Amygdala (tissue), 56 donors: ENCODE measurements at places on chromosomes 11 and 22.

DNA sequence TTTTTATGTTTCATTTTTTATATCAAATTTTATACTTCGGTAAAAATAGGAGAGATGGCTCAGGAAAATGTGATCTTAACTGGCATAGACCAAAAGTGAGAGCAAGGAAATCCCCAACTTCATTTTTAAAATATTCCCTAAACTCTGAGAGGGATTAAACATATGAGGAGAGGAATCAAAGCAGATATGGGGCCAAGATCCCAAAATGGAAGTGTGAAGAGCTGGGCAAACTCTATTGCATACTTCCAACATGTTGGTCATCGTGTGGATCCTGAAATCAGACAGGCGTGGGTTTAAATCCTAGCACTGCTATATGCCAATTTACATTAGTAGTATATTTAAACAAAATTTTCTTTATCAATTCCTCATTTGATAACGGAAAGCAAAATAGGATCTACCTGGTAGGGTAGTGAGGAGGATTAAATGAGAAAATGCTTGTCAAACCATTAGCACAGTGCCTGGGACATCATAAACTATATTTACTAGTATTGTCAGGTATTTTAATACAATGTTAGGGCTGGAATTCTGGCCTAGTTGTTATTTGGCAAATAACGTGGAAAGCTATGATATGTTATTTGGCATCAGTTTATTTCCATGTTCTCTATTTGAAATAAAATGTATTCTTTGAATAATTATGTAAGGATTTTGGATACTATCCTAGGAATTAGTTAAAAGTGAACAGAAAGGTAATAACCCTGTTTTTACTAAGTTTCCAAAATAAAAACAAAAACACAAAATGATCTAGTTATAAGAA, 392.8 kb upstream of the CCDC90B start:
- no peak for DNase-seq

- DNase-seq, result no peak
Measured at GRCh38 chr11:132803436-132803835, 728.9 kb downstream of the OPCML start.

DNA sequence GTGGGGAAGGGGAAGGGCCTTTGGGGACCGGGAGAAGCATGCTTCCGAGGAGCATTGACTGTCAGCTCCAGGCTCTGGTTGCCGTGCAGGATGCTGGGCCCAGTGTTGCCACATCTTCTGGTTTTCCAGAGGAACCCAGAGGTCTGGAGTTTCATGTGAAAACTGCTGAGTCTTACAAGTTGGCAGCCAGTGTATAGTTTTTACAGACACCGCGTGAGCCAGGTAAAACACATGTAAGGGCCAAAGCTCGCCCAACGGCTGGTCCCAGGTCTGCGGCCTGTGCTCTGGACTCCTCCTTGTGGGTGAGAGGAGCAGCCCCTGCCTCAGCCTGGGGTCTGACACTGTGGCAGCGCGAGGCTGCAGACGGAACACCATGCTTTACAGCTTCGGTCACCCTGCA, 18.4 kb upstream of the SORL1-AS1 start:
- DNase-seq, result no peak

- no peak for DNase-seq
Measured at GRCh38 chr11:87230995-87231394, 193.3 kb downstream of the TMEM135 start.

DNA sequence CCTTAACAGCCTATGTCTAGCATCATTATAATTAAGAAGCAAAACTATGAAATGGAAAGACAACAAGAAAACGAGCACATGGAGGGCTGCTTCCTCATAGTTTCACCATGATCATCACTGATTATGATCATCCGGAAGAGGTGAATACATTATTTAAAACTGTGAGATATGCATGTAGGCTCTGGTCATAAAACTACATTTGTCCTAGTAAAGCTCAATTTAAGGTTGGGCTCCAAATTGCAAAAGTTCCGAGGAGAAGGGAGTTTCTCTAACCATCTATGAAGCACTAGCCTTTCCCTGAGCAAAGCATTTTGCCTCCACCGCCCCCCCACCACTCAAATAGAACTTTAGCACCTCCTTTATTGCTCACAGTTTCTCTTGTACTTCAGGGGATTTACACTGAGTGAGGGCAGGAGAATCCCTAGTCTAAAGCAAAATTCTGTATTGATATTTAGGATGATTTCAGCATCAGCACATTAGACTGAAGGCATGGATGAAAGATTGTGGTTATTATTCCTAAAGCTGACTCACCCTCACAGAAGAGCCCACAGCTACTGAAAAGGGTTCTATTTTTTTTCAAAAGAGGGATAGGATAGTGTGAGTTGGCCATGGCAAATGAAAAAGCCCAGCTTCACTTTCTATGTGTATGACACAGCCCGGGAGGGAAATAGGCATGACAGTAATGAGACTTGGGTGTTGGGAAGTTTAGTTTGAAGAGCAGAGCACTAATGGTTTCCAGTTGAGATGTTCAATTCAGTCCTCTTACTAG, 203.4 kb downstream of the CADM1 start:
- DNase-seq, result no peak
